ENCODE measurements at places on chromosomes 5 and 9. TPM values are rescaled to one million over a fixed set of nuclear protein-coding genes. Genes with fewer than 3 reads are reported as not detected.

The BTNL9 gene
- total RNA-seq: not detected

DNA sequence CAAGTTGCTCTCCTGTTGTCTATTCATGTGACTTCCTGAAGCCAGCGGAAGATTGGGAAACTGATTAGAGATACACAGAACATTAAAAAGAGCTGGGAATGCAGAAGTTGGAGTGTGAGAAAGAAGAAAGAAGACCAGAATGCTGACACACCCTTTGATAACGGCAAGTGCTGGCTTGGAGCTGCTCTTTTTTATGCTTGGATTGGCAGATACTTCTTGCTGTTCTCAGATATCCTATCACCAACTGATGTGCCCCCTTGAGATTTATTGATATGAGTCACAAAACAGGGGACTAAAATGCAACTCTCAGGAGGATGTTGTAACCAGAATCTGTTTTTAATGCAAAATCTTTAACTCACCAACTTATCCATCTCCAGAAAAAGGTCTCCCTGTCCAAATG, 56.0 kb upstream of the ASTN2 start:
- DNase-seq: no peak

DNA sequence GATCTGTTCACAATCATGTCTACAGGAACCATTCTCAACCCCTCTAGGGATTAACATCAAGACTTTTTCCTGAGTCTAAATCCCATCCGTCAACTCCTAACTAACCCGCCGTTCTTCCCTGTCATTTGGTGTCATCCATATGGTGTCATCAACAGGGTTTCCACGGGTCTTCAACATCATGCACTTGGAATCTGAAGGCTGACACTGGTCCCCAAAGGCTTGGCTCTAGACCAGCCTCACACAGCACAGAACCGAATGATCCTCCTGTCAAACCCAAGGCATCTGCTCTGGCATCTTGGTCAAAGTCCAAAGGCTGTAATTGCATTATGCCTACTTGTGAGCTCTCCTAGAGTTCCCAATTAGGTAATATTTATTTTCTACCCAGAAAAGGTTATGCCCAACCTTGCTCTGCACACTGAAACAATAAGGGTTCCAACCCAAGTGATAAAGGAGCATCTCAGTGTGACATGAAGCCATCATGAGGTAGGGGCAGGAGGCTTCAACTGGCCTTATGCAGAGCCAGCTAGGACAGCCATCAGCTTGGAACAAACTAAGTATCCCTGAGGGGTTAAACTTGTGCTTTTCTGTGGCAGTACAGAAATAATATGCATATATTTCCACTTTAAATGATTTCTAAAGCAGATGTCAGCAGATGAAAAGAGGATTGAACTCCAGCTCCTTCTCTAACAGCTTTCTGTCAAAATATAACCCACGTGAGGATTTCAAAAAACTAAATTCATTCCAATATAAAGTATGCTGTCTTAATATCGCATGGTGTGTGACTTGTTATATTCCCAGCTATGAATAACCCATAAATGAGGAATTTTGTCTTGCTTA, 13.9 kb downstream of the ENC1 start:
- no peak for DNase-seq

DNA sequence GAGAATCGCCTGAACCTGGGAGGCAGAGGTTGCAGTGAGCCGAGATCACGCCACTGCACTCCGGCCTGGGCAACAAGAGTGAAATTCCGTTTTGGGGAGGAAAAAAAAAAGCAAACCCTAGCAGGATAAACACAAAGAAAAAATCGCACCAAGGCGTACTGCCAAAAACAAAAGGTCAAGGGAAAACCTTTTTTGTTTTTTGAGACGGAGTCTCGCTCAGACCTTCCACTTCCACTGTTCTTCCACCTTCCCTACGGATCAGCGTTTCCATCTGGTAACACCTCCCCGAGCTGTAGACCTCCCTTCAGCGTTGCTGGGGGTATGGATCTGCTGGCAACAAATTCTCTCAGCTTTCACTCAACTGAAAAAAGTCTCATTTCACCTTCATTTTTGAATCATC, 20.1 kb upstream of the FCN2 start:
- DNase-seq: no peak

GRCh38 chr5:155480731-155481131, 467.2 kb downstream of the KIF4B start:
- DNase-seq: peak; percentile 74

The TLX3 gene
- 0.35 TPM for total RNA-seq

The C1QTNF3 gene
- total RNA-seq: 3.1 TPM
